Stimulated activated CD4-positive, alpha-beta T cell treated with anti-CD3 and anti-CD28 coated beads, Interleukin-12 subunit alpha, Interleukin-12 subunit beta, amount 100 ng/mL, for 4 hours (primary cell): ENCODE measurements at places on chromosomes 3 and 15.

GRCh38 chr3:18121020-18121419 is 304.1 kb downstream of the SATB1 start:
- no peak for DNase-seq

DNA sequence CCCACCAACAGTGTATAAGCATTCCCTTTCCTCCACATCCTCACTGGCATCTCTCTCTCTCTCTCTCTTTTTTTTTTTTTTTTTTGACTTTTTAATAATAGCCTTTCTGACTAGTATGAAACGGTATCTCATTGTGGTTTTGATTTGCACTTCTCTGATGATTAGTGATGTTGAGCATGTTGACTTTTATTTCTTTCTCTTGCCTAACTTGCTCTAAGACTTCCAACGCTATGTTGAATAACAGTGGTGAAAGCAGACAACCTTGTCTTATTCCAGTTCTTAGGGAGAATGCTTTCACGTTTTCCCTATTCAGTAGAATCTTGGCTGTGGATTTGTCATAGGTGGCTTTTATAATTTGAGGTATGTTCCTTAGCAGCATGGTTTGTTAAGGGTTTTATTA is 249.4 kb upstream of the MDFIC2 start:
- DNase-seq: no peak

DNA sequence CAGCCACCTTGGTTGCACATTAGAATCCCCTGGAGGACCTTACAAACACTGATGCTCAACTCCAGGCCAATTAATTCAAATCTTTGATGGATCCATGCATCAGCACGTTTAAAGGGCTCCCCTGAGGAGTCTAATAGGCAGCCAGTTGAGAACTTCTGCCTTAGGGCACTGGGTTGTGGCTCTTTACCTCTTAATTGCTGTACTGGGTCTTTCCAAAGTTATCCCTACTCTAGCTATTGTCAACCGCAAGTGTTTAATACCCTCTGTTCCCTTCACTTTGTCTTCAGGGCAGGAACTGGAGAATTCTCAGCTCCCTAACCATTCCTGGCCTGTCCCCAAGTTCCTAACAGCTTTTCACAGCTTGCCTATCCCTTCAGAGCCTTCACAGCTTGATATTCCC is 15.0 kb upstream of the FAM174B start:
- no peak for DNase-seq

DNA sequence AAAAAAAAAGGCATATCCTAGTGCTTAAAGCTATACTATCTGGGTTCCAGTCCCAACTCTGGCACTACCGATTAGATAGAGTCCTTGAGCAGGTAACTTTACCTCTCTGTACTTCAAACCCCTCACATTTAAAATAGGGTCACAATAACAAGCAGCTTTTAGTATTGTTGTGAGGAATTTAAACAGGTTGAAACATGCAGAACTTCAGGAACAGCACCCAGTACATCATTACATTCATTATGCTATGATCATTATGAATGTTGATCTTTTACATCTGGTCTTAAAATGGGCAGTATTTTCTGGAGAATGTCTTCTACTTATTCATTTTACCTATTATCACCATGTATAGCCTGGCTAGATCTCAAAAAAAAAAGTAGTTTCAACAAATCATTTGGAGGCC is 176.1 kb upstream of the CCDC54 start:
- no peak for DNase-seq

DNA sequence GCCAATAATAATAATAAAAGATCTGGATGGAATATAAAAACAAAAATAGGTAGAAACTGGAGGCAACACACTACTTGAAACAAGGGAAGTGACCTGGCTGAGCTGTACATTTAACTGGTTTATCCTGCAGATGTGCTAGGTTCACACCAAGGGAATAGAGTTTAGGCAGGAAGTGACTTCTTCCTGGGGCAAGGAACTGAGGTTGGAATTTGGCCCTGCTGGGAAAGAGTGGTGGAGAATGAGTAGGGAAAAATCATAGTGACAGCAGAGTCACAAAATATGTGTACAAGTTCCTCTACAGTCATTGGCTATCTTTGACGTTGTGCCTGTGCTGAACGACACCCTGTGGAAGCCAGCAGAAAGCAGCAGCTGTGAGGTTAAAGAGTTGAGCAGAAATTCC is 44.1 kb downstream of the ARHGAP11B start:
- no peak for DNase-seq

- no peak for DNase-seq
Measured at GRCh38 chr3:134772011-134772410, 23.0 kb upstream of the EPHB1 start.

GRCh38 chr15:94968133-94968532 is 736.8 kb downstream of the MCTP2 start:
- DNase-seq: no peak

GRCh38 chr3:174529298-174529697 is 329.8 kb upstream of the NAALADL2 start:
- no peak for DNase-seq

- no peak for DNase-seq
Measured at GRCh38 chr15:56052395-56053045, 59.1 kb upstream of the NEDD4 start.

DNA sequence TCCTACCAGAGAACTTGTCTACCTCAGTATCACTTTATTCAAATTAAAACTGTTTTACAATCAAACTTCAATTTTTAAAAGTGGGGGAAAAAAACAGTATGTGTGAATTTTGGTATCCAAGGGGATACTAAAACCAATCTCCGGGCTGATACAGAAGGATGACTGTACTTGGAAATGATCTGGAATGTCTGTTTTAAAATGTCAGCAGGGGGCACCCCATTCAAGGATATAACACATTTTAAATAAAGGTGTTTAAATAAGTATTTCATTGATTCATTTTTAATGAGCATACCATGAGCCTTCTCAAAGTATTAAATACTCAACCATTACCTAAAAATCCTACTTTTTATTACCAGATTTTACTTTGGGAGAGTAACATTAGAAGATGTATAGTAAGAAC is 67.9 kb downstream of the ULK4 start:
- DNase-seq: no peak

GRCh38 chr15:36943508-36944361 is 156.6 kb downstream of the MEIS2 start:
- no peak for DNase-seq

DNA sequence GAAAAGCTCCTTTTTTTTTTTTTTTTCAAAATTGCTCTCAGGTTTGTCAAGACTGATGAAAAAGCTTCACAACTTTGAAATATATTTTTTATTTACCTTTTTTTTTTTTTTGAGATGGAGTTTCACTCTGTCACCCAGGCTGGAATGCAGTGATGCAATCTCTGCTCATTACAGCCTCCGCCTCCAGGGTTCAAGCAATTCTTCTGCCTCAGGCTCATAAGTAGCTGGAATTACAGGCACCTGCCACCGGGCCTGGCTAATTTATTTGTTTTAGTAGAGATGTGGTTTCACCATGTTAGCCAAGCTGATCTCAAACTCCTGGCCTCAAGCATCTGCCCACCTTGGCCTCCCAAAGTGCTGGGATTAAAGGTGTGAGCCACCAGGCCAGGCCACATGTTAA is 1515.0 kb downstream of the OTOL1 start:
- no peak for DNase-seq

GRCh38 chr3:129195731-129196256 is 12.1 kb upstream of the CNBP start:
- no peak for DNase-seq

DNA sequence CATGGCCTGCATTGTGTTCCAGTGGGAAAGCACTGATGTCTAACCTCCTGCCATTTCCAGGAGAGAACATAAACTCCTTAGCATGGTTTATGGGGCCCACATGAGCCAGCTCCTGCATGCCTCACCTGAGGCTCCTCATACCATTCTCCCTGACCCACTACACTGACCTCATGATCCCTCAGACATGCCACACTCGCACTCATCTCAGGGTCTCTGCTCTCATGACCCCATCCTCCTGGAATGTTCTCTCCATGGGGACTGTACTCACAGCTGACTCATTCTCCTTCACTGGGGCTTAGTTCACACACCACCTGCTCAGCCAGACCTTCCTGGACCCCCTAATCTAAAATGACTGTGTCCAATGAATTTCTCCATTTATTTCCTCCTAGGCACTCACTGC is 4.0 kb upstream of the LMCD1 start:
- no peak for DNase-seq

DNA sequence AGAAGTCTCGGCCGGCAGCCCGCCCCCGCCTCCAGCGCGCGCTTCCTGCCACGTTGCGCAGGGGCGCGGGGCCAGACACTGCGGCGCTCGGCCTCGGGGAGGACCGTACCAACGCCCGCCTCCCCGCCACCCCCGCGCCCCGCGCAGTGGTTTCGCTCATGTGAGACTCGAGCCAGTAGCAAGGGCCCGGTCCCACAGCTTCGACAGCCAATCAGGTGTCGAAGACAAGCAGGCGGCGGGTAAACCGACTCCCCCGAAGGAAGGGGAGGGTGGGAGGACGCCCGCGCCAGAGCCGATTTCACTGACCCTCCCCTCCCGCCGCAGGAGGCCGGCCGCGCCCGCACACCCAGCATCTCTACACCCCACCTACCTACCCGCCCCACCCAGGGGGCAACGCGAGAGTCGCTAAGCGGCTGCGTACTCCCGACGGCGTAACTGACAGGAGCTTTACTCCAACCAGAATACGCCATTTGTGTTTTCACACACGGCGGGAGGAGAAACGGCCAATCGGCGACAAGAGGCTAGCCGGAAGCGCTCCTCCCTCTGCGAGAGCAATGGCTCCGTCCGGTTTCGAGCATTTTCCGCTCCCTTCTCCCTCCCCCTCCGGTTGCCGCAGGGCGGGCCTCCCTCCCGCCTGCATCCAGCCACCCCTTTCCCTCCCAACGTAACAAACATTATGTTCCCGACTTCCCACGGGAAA is 633 bp upstream of the SETD5 start:
- DNase-seq: peak; percentile 95
